ENCODE measurements at places on chromosomes 12 and 14. TPM values are rescaled to one million over a fixed set of nuclear protein-coding genes. Genes with fewer than 3 reads are reported as not detected.

GRCh38 chr14:102955636-102956408 is 33.4 kb downstream of the AMN start:
- peaks cover 6% of the 10 kb centered on the region for H3K36me3 ChIP-seq
- H3K4me3 ChIP-seq, result no peak overlapping the region
- H3K27ac ChIP-seq, result no peak overlapping the region
- no peaks in the 10 kb centered on the region for H3K27me3 ChIP-seq
- no peaks in the 10 kb centered on the region for H3K4me1 ChIP-seq
- no peak for DNase-seq

- H3K36me3 ChIP-seq, result no peaks in the 10 kb centered on the region
- DNase-seq, result no peak
- no peak overlapping the region for H3K4me3 ChIP-seq
- H3K27me3 ChIP-seq, result no peaks in the 10 kb centered on the region
Measured at GRCh38 chr12:23536293-23536692, 413.2 kb downstream of the SOX5 start.

DNA sequence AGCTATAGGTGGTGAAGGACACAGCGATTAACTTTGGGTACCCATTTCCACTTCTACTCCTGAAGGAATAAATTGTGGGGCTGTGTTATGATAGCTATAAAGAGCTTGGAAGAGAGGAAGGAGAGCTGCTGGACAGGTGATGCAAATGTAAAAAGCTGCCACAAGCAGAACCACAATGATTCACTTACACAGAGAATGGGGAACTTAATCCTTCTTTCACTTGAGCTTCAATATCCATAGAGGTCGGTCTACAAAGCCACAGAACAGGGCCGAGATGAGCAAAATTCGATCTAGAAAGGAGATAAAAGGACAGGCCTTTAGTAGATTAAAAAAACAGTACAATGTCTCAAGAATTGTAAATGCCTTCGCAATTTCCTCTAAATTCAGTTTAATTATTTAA is 831.1 kb downstream of the LRFN5 start:
- no peak for DNase-seq
- H3K27ac ChIP-seq, result no peak overlapping the region
- H3K4me1 ChIP-seq, result no peaks in the 10 kb centered on the region
- H3K27me3 ChIP-seq, result no peaks in the 10 kb centered on the region
- no peak overlapping the region for H3K4me3 ChIP-seq

FAM181A gene
- total RNA-seq, result 3.1 TPM

DNA sequence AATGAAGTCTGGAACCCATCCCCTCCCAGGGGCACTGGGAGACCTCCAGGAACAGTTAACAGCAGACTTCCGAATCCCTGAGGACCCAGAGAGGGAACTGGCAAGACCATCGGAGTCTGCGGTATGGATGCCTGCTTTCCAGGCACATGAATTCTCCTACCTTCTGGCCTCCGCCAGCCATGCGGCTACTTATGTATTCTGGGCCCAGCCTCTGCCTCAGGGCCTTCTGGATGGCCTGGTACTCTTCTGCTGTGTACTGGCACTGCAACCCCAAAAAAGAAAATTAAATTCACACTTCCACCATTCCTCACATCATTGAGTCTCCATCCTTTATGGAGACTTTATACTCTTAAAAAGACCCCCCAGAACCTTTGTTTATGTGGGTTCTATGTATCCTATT is 18.4 kb downstream of the RAD52 start:
- no peak for DNase-seq
- no peak overlapping the region for H3K27ac ChIP-seq
- H3K36me3 ChIP-seq, result peaks cover 17% of the 10 kb centered on the region
- no peak overlapping the region for H3K4me3 ChIP-seq
- no peaks in the 10 kb centered on the region for H3K27me3 ChIP-seq

DNA sequence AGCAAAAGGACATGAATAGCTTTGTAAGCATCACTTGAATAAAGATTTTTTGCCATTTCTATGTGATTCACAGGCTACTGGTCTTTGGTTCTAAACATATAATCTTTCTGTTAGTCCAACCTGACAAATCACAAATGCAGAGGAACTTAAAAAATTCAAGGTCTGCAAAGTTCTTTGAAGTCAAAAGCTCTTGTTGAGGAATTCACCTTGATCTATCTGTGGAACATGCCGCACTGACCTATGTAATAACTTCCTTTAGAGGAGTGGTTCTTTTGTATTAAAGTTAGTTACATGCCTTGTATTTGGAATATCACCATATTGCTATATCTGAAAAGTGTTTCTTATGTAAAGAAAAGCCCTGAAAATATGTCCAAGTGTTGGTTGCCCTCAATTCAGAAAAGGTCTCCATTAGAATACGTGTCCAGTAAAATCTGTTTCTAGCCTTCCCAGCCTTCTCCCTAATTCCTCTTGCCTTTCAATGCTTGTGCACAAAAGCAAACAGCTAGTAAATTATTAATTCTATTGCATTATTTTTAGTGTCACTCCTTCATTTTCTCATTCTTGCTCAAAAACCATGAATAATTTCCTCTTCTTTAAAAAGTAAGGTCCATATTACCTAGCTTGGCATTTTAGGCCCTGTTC is 1192.8 kb downstream of the FLRT2 start:
- H3K27ac ChIP-seq, result no peak overlapping the region
- H3K27me3 ChIP-seq, result no peaks in the 10 kb centered on the region
- H3K36me3 ChIP-seq, result no peaks in the 10 kb centered on the region
- no peak for DNase-seq
- no peaks in the 10 kb centered on the region for H3K4me1 ChIP-seq
- no peak overlapping the region for H3K4me3 ChIP-seq

PTPN11 gene
- total RNA-seq, result 61.0 TPM

CLEC1B gene
- 1.5 TPM for total RNA-seq

APOF gene
- total RNA-seq, result 0.62 TPM

PSMC1 gene
- 77.4 TPM for total RNA-seq

C12orf54 gene
- total RNA-seq, result not detected

GLS2 gene
- total RNA-seq, result 6.6 TPM

DNA sequence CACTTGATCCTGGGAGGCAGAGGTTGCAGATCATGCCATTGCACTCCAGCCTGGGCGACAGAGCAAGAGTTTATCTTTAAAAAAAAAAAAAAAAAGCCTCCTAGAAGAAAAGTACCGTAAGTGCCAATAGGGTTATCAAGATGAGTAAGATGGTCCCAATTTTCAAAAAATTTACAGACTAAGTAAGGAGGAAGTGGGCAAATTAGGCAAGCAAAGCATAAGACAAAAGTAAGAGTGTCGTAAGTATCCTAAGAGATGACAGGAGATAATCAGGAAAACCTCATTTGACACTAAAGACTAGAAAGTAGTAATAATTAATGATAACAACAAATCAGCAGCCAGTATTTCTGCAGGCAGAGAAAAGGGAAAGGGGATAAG is 12.2 kb downstream of the PYM1 start:
- DNase-seq, result no peak
- no peaks in the 10 kb centered on the region for H3K4me1 ChIP-seq
- no peak overlapping the region for H3K27ac ChIP-seq
- no peak overlapping the region for H3K4me3 ChIP-seq
- H3K27me3 ChIP-seq, result no peaks in the 10 kb centered on the region

GRCh38 chr14:101369194-101369915 is 191.9 kb upstream of the DIO3 start:
- no peaks in the 10 kb centered on the region for H3K4me1 ChIP-seq
- H3K27me3 ChIP-seq, result no peaks in the 10 kb centered on the region
- DNase-seq, result no peak
- no peak overlapping the region for H3K4me3 ChIP-seq
- H3K36me3 ChIP-seq, result no peaks in the 10 kb centered on the region
- H3K27ac ChIP-seq, result no peak overlapping the region

- no peak overlapping the region for H3K27ac ChIP-seq
- no peaks in the 10 kb centered on the region for H3K36me3 ChIP-seq
- no peak for DNase-seq
- no peak overlapping the region for H3K4me3 ChIP-seq
- H3K4me1 ChIP-seq, result no peaks in the 10 kb centered on the region
Measured at GRCh38 chr12:71018682-71019081, 98.1 kb upstream of the PTPRR start.

DNA sequence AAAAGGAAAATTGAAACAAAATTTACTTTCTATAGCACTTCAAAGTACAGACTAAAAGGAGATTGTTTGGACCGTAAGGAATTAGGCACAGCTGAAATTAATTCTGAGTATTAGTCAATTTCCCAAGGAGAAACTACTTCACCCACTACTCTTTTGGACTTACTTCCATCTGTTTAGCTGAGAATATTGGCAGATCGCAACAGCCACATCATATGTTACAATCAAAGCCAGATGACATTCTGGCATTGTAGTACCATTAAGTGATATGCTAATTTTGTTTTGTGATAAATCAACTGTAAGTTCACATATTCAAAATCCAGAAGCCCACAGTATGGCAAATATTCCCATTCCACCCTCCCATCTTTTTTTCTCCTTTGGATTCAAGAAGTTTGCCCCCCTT is 47.1 kb upstream of the ANKS1B start:
- no peak for DNase-seq
- no peak overlapping the region for H3K27ac ChIP-seq
- H3K4me1 ChIP-seq, result no peaks in the 10 kb centered on the region
- H3K36me3 ChIP-seq, result no peaks in the 10 kb centered on the region
- no peaks in the 10 kb centered on the region for H3K27me3 ChIP-seq

DNA sequence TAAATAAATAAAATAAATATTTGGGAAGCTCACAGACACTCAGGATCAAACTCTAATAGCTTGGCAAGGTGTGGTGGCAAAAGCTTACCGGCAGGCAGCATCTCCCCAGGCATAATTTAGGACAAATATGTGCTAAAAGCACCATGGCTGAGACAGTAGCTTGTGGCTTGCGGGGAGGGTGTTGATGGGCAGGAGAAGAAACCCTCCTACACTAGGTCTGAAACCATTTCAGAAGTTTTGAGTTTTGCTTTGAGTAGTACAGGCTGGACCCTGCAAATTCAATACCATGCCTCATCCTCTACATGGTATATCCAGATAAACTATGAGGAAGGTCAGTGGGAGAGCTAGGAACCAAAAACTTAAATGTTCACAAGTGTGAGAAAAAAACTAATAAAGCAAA is 33.1 kb downstream of the MAP3K9 start:
- DNase-seq, result no peak
- no peaks in the 10 kb centered on the region for H3K36me3 ChIP-seq
- no peak overlapping the region for H3K27ac ChIP-seq
- no peaks in the 10 kb centered on the region for H3K4me1 ChIP-seq
- no peaks in the 10 kb centered on the region for H3K27me3 ChIP-seq

GRCh38 chr12:44389896-44390295 is 486.2 kb downstream of the NELL2 start:
- DNase-seq, result no peak
- H3K4me1 ChIP-seq, result no peaks in the 10 kb centered on the region
- H3K4me3 ChIP-seq, result no peak overlapping the region
- no peaks in the 10 kb centered on the region for H3K36me3 ChIP-seq

WNT5B gene
- total RNA-seq, result 34.6 TPM

DNA sequence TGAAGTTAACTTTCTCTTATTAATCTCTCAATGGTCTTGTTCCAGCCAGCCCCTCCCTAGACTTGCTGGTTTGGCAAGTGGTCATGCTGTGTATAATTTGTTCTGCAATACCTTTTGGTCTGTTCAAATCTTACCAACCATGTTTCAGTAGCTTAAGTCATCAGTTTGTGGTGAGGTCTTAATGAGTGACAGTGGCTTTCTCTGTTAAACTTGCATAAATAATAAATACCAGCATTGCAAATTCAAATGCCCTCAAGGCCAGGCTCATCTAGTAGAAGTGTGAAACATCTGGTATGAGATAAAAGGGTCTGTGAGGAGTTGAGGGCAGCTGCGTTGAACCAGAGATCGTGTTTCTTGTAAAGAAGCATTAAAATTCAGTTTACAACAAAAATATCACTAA is 319.5 kb downstream of the TMEM117 start:
- H3K27ac ChIP-seq, result no peak overlapping the region
- no peak overlapping the region for H3K4me3 ChIP-seq
- no peaks in the 10 kb centered on the region for H3K4me1 ChIP-seq
- DNase-seq, result no peak
- H3K27me3 ChIP-seq, result no peaks in the 10 kb centered on the region

MORN3 gene
- total RNA-seq, result not detected

- no peaks in the 10 kb centered on the region for H3K36me3 ChIP-seq
- H3K27me3 ChIP-seq, result no peaks in the 10 kb centered on the region
Measured at GRCh38 chr12:75103822-75104221, 105.8 kb downstream of the KCNC2 start.

SAV1 gene
- total RNA-seq, result 105 TPM

DNA sequence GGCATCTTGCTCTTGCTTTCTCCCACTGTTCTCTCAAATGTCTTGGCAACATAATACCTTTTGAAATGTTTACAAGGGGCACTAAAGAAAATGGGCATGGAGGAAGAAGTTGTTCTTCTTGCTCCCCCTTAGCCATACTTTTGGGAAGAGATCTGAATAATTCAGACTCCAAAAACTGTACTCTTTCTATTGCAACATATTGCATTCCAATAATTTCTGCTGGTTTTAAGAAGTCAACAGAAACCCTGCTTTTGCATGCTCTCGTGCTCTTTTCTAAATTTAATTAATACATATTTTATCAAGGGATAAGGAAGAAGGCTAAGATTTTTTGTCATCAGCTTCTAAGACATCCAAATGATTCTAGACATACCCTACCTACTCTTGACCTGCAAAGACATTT is 409.9 kb upstream of the SOX5 start:
- H3K36me3 ChIP-seq, result no peaks in the 10 kb centered on the region
- no peak for DNase-seq
- no peak overlapping the region for H3K27ac ChIP-seq
- no peaks in the 10 kb centered on the region for H3K27me3 ChIP-seq

GRCh38 chr12:110228756-110229155 is 52.3 kb upstream of the ATP2A2 start:
- peaks cover 4% of the 10 kb centered on the region for H3K4me1 ChIP-seq
- no peaks in the 10 kb centered on the region for H3K27me3 ChIP-seq
- no peak for DNase-seq
- no peaks in the 10 kb centered on the region for H3K36me3 ChIP-seq

DNA sequence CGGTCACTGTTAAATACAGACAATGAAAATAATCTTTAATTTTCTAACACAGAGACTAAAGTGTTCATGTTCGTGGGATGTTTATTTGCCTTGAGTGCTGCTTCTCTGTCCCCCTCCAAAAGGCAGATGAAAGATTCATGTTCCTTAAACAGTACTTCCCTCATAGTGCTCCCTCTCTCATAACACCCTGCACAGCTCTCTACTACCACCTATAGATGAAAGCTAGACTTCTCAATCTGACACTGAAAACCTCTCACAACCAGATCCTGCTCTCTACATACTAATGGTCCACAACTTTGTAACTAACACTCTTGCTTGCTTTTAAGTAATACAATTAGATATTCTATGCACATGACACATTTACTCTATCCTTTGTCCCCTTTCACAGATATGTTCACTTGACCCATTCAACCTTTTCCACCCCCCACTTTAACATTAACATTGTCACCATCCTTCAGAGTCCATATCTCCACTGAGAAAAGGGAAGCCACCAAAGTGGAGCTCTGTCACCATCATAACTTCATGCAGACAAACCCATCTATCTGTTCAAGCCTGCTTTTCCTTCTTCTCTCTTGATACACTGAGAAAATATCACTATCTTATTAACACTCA is 266.4 kb upstream of the USP15 start:
- H3K27ac ChIP-seq, result no peak overlapping the region
- no peaks in the 10 kb centered on the region for H3K4me1 ChIP-seq
- no peaks in the 10 kb centered on the region for H3K36me3 ChIP-seq
- H3K27me3 ChIP-seq, result no peaks in the 10 kb centered on the region
- no peak overlapping the region for H3K4me3 ChIP-seq

All from prostate gland (tissue), 2 donors.